Left ventricle myocardium superior (tissue), 1 donor: ENCODE measurements at places on chromosomes 7 and 10. TPM values are rescaled to one million over a fixed set of nuclear protein-coding genes. Genes with fewer than 3 reads are reported as not detected.

Gene CRTAC1
- total RNA-seq = 1.6 TPM

Gene FKBP9
- 143 TPM for total RNA-seq

Gene RRP12
- 11.6 TPM for total RNA-seq

Gene EPDR1
- 36.7 TPM for total RNA-seq

Gene GRID2IP
- not detected for total RNA-seq

Gene LIPN
- total RNA-seq = 0.22 TPM

Gene STEAP4
- 21.7 TPM for total RNA-seq

Gene LUC7L2
- 49.9 TPM for total RNA-seq

Gene SFTPA1
- 0.17 TPM for total RNA-seq

- DNase-seq = no peak
These were observed 82.5 kb upstream of the PCBD1 start for GRCh38 chr10:70970830-70971229.

- DNase-seq = no peak
These were observed 73.1 kb downstream of the EEPD1 start for GRCh38 chr7:36226151-36226550.

GRCh38 chr10:93745408-93746065 lies 12.2 kb upstream of the LGI1 start:
- no peak for DNase-seq

GRCh38 chr7:113202284-113202683 lies 83.9 kb upstream of the SMIM30 start:
- no peak for DNase-seq

GRCh38 chr10:11483201-11484148 lies 128.0 kb downstream of the USP6NL start:
- no peak for DNase-seq

GRCh38 chr7:135775230-135775629 lies 26.6 kb upstream of the FAM180A start:
- no peak for DNase-seq

DNA sequence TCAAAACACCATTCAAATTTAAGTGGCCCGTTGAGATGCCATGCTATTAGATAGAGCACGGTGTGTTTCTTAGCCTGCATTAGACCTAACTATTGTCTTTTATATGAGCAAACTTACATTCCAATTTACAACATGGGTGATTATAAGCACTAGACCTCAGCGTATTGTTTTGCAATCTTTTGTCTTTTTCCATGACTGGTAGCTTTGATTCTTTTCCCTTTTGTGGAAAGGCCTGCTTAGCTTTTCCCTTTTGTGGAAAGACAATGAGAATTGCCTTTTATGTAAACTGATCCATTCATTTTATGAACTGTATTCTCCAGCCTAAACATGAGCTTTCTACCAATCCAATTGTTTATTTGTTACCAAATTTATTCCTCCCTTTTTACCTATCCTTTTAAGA lies 823.1 kb downstream of the CCSER2 start:
- no peak for DNase-seq
